ENCODE measurements at places on chromosomes 4 and X.

GRCh38 chr4:140781596-140781995 is 25.4 kb upstream of the TBC1D9 start:
- DNase-seq = no peak

- no peak for DNase-seq
These were observed 11.5 kb upstream of the GABRE start for GRCh38 chrX:151985955-151986354.

- DNase-seq = no peak
These were observed 210.9 kb downstream of the SLIT2 start for GRCh38 chr4:20462426-20463175.

GRCh38 chrX:40459571-40460158 is 121.1 kb upstream of the ATP6AP2 start:
- DNase-seq = no peak

DNA sequence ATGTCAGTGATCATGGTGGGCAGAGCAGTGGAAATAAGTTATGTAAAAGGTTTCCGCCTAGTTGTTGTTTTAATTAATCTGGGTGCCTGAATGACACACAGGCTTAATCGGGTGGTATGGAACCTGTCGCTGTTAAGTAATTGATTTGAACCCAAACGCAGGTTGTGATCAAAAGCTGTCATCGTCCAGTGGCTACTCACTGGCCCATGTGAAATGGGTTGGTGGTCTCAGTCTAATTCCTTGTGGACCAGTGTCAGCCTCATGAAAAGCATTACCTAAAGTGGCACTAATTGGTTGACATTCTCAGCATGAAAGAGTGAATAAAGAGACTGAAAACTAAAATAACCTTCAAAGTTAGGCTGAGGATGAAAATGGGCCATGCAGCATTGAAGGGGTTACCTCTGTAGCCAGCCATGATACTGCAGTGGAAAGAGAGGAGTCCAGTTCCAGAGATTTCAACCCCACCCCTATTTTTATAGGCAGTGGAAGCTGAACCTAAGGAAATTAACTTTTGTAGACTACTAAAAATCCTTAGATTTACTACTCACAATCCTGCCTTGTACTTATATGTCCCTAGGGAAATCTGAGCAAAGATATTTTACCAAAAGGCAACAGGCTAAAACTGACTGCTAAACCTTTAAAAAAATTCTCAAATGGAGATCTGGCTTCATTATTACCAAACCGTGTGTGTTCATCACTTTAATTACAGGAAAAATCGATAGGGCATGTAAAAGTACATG is 251.7 kb upstream of the TENM3 start:
- no peak for DNase-seq

All from CD4-positive, alpha-beta T cell treated with Interleukin-4 for 4 hours (primary cell).